Glomerular endothelial cell (primary cell): ENCODE measurements at places on chromosomes 7 and 10. TPM values are rescaled to one million over a fixed set of nuclear protein-coding genes. Genes with fewer than 3 reads are reported as not detected.

TACC2 gene
- total RNA-seq: 39.3 and 39.6 TPM in 2 replicates

PLEKHS1 gene
- total RNA-seq: not detected in 2 replicates

PITX3 gene
- total RNA-seq: not detected in 2 replicates

CYP2W1 gene
- not detected in 2 replicates for total RNA-seq

LRRC61 gene
- 1.7 and 2.4 TPM in 2 replicates for total RNA-seq

LRRD1 gene
- total RNA-seq: 0.12 and 0.24 TPM in 2 replicates

WNT16 gene
- total RNA-seq: not detected in 2 replicates

NUTM2A gene
- 0.82 and 1.7 TPM in 2 replicates for total RNA-seq

LLCFC1 gene
- total RNA-seq: not detected in 2 replicates

LDB3 gene
- total RNA-seq: not detected in 2 replicates

SPDYE9 gene
- not detected in 2 replicates for total RNA-seq

GPER1 gene
- 1.4 and 1.8 TPM in 2 replicates for total RNA-seq

FAM131B gene
- total RNA-seq: 0.53 and 1.6 TPM in 2 replicates

KLLN gene
- total RNA-seq: 0.18 and 0.82 TPM in 2 replicates

LYZL2 gene
- total RNA-seq: not detected in 2 replicates

CPN1 gene
- not detected in 2 replicates for total RNA-seq

PNLIPRP2 gene
- not detected in 2 replicates for total RNA-seq

ERVW-1 gene
- total RNA-seq: not detected in 2 replicates

KIAA1549 gene
- 7.8 and 8.7 TPM in 2 replicates for total RNA-seq

TMEM178B gene
- 1.1 and 3.1 TPM in 2 replicates for total RNA-seq

TSPAN15 gene
- total RNA-seq: 189 and 426 TPM in 2 replicates

GPR26 gene
- not detected in 2 replicates for total RNA-seq

WDFY4 gene
- 0.41 and 1.1 TPM in 2 replicates for total RNA-seq

POLL gene
- total RNA-seq: 20.6 and 24.7 TPM in 2 replicates

PRPS1L1 gene
- not detected in 2 replicates for total RNA-seq

ZNF804B gene
- not detected in 2 replicates for total RNA-seq

C10orf143 gene
- total RNA-seq: 0.10 TPM in 1 of 2 replicates, not detected in the other

CALML3 gene
- total RNA-seq: not detected in 2 replicates

CPEB3 gene
- 0.63 and 1.6 TPM in 2 replicates for total RNA-seq

NKX2-3 gene
- not detected in 2 replicates for total RNA-seq

SOSTDC1 gene
- not detected in 2 replicates for total RNA-seq

PTPRE gene
- 49.3 and 90.1 TPM in 2 replicates for total RNA-seq

NME8 gene
- total RNA-seq: not detected in 2 replicates

VWC2 gene
- not detected in 2 replicates for total RNA-seq

PNLIP gene
- total RNA-seq: not detected in 2 replicates

BAG3 gene
- total RNA-seq: 70.9 and 77.7 TPM in 2 replicates

DMBT1 gene
- total RNA-seq: 0.12 TPM in 1 of 2 replicates, not detected in the other

ADCYAP1R1 gene
- not detected in 2 replicates for total RNA-seq

BRAT1 gene
- total RNA-seq: 29.2 and 42.3 TPM in 2 replicates

DRGX gene
- not detected in 2 replicates for total RNA-seq

FAM25A gene
- not detected in 2 replicates for total RNA-seq

KNDC1 gene
- not detected in 2 replicates for total RNA-seq

MAGI2 gene
- 6.6 and 6.7 TPM in 2 replicates for total RNA-seq

ABLIM1 gene
- total RNA-seq: 25.4 and 87.4 TPM in 2 replicates

GJD4 gene
- total RNA-seq: not detected in 2 replicates

AEBP1 gene
- total RNA-seq: 12.1 and 40.8 TPM in 2 replicates

SORCS3 gene
- 0.06 and 0.15 TPM in 2 replicates for total RNA-seq

CUBN gene
- 1.9 and 2.1 TPM in 2 replicates for total RNA-seq

PLXNA4 gene
- total RNA-seq: 1.2 and 5.4 TPM in 2 replicates

MMD2 gene
- total RNA-seq: not detected in 2 replicates

CNPY1 gene
- not detected in 2 replicates for total RNA-seq

CARD11 gene
- total RNA-seq: 3.5 and 4.6 TPM in 2 replicates
